A172 (cell line): ENCODE measurements at places on chromosomes 6 and 20. TPM values are rescaled to one million over a fixed set of nuclear protein-coding genes. Genes with fewer than 3 reads are reported as not detected.

EMILIN3 gene
- not detected in 2 replicates for total RNA-seq

BMP6 gene
- 0.07 and 0.22 TPM in 2 replicates for total RNA-seq

PROKR2 gene
- not detected in 2 replicates for total RNA-seq

ERVFRD-1 gene
- not detected in 2 replicates for total RNA-seq

SLC2A4RG gene
- total RNA-seq = 88.0 and 97.9 TPM in 2 replicates

PI3 gene
- total RNA-seq = not detected in 2 replicates

PTPRT gene
- total RNA-seq = not detected in 2 replicates

TBXT gene
- total RNA-seq = not detected in 2 replicates

LY6G6D gene
- not detected in 2 replicates for total RNA-seq

ZC3H12D gene
- total RNA-seq = 0.03 TPM in 1 of 2 replicates, not detected in the other

HTR1E gene
- total RNA-seq = not detected in 2 replicates

SLC22A7 gene
- total RNA-seq = not detected in 2 replicates

ESR1 gene
- 0.02 TPM in 1 of 2 replicates, not detected in the other for total RNA-seq

TLDC2 gene
- not detected in 2 replicates for total RNA-seq

RSPH9 gene
- total RNA-seq = not detected in 2 replicates

GDAP1L1 gene
- total RNA-seq = 0.19 TPM in 1 of 2 replicates, not detected in the other

HMGCLL1 gene
- total RNA-seq = not detected in 2 replicates

SIRPA gene
- total RNA-seq = 8.1 and 10.5 TPM in 2 replicates

C6orf52 gene
- total RNA-seq = 15.2 and 16.5 TPM in 2 replicates

PACSIN1 gene
- 0.31 TPM in 1 of 2 replicates, not detected in the other for total RNA-seq

PRDM13 gene
- not detected in 2 replicates for total RNA-seq

AVP gene
- total RNA-seq = not detected in 2 replicates

SLC16A10 gene
- 0.41 and 2.6 TPM in 2 replicates for total RNA-seq

CYP24A1 gene
- total RNA-seq = 0.05 and 0.21 TPM in 2 replicates

SUMO4 gene
- total RNA-seq = 0.10 and 0.38 TPM in 2 replicates

TMEM151B gene
- 0.96 and 1.3 TPM in 2 replicates for total RNA-seq

DEFB121 gene
- total RNA-seq = not detected in 2 replicates

C20orf141 gene
- not detected in 2 replicates for total RNA-seq

SPAG4 gene
- total RNA-seq = 1.5 and 7.1 TPM in 2 replicates

SPATA25 gene
- total RNA-seq = 0.21 TPM in 1 of 2 replicates, not detected in the other

LTB gene
- not detected in 2 replicates for total RNA-seq

OR12D3 gene
- total RNA-seq = not detected in 2 replicates

MICA gene
- total RNA-seq = 60.3 and 67.6 TPM in 2 replicates
